Psoas muscle (tissue), 8 donors: ENCODE measurements at places on chromosomes 12 and 14. TPM values are rescaled to one million over a fixed set of nuclear protein-coding genes. Genes with fewer than 3 reads are reported as not detected.

DNA sequence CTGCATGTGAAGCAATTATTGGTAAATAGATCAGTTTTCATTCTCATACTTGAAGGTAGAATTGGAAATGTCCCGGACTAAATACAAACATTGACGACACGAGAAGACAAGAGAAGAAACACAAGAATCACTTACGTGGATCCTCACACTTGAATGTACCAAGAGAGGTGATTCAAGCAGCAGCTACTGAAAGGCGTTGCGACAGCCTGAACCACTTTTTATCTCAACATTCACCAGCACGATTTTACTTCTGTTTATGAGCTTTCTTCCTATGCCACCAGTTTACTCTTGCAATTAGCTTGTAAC, 3.6 kb upstream of the FZD10 start:
- DNase-seq: no peak

GRCh38 chr12:38324912-38325311, 8.3 kb downstream of the ALG10B start:
- no peak for DNase-seq

- no peak for DNase-seq
Measured at GRCh38 chr12:1882850-1883470, 35.5 kb downstream of the CACNA2D4 start.

DNA sequence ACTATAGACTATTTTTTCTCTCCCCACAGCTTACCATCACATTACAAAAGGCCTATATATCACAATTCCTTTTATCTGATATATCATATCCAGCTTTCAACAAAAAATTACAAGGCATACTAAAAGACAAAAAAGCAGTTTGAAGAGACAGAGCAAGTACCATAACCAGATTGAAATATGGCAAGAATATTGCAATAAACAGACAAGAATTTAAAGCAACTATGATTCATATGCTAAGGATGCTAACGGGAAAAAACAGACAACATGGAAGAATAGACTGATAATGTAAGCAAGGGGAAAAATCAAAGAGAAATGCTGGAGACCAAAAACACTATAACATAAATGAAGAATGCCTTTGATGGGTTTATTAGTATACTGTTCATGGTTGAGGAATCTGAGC, 40.7 kb downstream of the LRP6 start:
- DNase-seq: no peak

DNA sequence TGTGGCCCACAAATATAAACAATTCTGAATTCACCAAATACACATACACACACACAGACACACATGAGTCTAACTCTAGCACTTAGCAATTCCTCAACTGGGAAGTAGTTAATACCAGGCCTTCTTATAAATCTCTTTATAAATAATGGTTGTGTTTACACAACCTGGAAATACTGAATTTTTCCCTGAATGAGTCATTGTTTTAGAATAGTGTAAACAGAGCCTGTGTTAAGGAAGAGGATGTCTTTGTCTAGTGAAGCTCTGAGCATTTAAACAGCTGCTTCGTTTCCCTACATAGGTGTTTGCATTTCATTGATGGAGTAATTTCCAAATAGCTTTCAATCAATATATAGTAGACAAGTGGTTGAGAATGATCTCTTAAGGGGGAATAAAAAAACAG, 218.8 kb downstream of the BTG1 start:
- DNase-seq: no peak

- no peak for DNase-seq
Measured at GRCh38 chr14:75098212-75098611, 28.6 kb downstream of the NEK9 start.

GRCh38 chr14:31926123-31926522, 151.0 kb upstream of the ARHGAP5 start:
- DNase-seq: no peak

DNA sequence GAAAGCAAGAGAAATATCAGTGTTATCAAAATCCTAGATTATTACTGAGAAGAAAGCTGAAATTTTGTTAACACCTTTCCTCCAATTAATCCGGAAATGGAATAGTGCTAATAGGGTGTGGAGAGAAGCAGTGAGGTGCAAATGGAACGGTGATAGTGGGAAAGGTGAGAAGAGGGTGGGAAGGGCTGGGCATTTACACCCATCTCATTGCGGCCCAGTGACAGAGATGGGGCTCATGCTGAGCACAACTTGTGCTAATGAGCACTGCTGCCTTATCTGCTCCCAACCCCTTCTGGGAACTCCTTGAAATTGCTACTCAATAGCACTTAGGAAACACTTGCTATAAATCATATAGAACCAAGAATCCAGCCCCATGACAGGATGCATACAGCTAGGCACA, 94.4 kb downstream of the PTPRR start:
- no peak for DNase-seq

RNASE4 gene
- polyA plus RNA-seq: 7.6 TPM

EXD2 gene
- 6.8 TPM for polyA plus RNA-seq

CISTR gene
- not detected for polyA plus RNA-seq

OR11H7 gene
- not detected for polyA plus RNA-seq

RPGRIP1 gene
- 0.04 TPM for polyA plus RNA-seq

ABCC9 gene
- polyA plus RNA-seq: 14.7 TPM

PTPN21 gene
- 6.6 TPM for polyA plus RNA-seq

EIF2S3B gene
- polyA plus RNA-seq: 0.40 TPM

ZC2HC1C gene
- polyA plus RNA-seq: 8.8 TPM

SERPINA3 gene
- polyA plus RNA-seq: 45.7 TPM
